Eye (tissue), 1 donor: ENCODE measurements at places on chromosomes 2 and 18.

GRCh38 chr2:217999595-217999959, 3.2 kb downstream of the TNS1 start:
- no peak for DNase-seq

DNA sequence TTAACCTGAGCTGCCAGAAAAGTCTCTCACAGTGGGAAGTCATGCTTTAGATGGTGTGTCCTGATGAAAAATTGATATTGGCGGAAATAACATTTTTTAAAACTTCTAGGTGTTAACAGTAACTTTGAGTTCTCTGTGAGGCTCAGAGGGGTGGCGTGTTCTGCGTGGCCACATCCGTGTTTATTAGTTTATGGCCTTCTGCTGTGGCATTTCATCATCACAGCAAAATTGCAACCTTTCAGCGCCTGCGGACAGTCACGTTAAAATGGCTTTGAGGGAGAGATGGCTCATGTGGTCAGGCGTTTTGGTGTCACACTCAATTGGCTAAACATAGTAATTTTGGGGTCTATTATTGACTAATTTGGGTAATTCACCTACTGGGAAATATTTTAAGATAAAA, 42.4 kb downstream of the KLHL29 start:
- no peak for DNase-seq

DNA sequence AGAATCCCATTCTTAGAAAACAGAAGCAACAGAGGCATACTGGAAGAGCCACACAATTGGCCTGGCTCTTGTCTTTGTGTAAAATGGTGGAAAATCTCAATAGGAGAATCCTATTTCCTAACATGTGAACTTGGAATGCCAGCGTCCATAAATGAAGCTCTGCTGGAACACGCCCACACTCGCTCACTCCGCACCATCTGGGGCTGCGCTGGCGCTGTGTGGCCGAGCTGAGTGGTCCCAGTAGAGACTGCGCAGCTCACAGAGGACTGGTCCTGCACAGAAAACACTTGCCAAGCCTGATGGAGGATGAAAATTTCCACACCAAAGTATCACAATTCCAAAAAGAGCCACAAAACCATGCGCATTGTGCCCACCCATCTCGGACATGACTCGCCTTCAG, 56.2 kb downstream of the PXDN start:
- no peak for DNase-seq

DNA sequence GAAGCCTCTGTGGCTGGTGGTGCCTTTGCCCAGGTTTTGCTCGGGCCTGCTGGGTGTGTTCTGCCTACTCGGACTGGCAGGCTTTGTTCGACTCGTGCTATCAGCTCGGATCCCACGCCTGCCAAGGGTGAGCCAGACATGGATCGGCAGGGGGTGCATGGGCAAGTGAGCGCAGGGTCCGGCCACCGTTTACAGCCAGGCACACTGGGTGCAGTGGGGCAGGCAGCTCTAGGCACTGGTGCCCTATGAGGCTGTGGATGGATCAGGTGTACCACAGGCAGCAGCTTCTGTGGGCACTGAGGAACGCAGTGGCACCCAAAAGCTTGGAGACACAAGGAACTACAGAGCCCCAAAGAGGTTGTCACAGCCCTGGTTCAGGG, 25.6 kb downstream of the MARCHF7 start:
- DNase-seq = no peak

DNA sequence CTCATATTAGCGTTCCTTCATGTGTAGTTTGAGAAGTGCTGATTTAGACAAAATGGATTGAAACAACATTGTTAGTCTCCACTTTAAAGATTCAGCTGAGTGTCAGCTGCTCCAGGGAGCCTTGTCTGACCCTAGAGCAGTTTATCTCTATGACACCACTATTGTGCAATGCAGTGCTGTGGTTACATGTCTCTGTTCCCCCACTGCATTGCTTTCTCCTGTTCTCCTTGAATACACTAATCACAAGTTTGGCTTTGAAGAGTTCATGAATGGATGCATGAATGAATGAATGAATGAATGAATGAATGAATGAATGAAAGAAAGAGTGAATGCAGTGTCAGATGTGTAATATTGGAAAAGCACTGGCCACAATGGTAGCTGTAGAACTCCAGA, 38.3 kb downstream of the GCG start:
- no peak for DNase-seq

- DNase-seq = no peak
Measured at GRCh38 chr2:138949517-138949916, 169.3 kb upstream of the NXPH2 start.

- no peak for DNase-seq
Measured at GRCh38 chr2:144111437-144111836, 408.5 kb downstream of the ZEB2 start.

DNA sequence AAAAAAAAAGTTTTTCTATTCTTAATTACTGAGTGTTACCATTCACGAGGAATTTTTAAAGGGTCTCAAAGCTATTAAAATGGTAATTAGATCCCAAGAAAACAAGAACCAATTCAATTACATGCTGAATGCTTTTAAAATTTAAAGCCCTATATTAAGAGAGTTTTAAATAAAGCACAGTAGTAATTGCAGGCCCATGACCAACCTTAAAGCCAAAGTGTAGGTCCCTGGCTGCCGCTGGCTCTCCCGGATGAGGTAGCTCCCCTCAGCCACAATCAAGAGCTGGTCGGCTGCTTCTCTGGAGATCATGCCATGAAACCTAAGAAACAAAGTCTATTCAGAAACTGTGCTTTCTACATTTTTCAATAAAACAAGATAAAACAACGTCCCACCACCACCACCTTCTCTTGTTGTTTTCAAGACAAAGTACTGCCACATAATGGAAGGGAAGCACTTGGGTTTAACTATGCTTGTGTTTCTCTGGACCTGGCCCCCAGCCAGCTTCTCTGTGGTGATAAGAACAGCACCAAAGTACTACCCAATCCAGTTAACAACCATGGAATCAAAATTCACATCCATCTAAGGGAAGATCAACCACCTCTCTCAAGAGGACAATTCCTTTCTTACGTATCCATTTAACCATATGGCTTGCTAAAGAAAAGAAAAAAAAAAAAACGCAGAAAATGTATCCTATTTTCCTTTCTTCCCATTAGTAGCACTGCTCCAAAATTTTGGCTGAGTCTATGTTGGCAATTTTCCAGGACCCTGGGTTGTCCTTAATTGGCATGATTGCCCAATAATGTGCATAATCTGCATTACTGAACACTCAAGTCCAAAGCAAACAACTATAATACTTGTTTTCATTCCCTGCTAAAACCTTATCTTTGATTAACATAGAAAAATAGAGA, 90.1 kb downstream of the CHN1 start:
- peak; percentile 26 for DNase-seq

GRCh38 chr2:32958821-32959220, 12.1 kb downstream of the LTBP1 start:
- DNase-seq = no peak

- no peak for DNase-seq
Measured at GRCh38 chr2:183059561-183059960, 19.0 kb upstream of the DUSP19 start.

DNA sequence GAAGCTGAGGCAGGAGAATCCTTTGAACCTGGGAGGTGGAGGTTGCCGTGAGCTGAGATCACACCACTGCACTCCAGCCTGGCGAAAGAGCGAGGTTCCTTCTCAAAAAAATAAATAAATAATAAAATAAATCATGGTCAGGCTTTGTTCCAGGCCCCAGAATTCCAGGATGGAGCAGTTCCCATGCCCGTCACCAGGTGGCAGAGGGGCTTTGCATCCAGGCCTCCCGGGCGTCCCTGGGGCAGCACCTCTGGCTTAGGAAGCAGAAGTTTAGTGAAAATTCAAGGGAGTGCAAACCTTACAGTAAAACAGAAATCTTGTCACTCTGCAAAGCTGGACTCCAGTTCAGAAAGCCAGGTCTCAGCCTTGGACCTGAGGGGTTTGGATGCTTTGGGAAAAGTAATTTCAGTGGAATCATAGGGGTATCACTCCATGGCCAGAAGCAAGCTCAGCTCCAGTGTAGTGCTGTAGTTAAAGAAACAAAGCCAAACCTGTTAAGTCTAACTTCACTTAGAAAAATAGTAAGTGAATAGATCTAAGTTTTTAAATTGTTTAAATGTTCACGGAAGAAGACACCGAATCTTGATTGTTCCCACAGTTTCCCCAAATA, 512.7 kb downstream of the CMPK2 start:
- DNase-seq = peak; percentile 78

GRCh38 chr2:177282181-177282641, 17.7 kb upstream of the NFE2L2 start:
- DNase-seq = no peak

GRCh38 chr2:34567128-34567527, 968.0 kb upstream of the FAM98A start:
- DNase-seq = peak; percentile 5

DNA sequence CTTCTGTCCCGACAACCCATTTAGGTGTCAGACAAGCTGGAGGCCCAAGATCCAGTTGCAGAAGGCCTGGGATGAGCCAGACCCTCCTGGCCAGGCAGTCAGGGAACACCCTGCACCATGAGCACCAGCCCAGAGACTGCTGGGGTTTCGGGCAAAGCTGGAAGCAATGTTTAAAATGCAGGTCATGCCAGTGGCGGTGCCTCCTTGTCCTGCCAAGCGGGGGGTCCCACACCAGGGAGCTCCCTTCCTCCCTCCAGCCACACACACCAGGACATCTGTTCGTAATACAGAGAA, 230.2 kb downstream of the ATAD2B start:
- no peak for DNase-seq

DNA sequence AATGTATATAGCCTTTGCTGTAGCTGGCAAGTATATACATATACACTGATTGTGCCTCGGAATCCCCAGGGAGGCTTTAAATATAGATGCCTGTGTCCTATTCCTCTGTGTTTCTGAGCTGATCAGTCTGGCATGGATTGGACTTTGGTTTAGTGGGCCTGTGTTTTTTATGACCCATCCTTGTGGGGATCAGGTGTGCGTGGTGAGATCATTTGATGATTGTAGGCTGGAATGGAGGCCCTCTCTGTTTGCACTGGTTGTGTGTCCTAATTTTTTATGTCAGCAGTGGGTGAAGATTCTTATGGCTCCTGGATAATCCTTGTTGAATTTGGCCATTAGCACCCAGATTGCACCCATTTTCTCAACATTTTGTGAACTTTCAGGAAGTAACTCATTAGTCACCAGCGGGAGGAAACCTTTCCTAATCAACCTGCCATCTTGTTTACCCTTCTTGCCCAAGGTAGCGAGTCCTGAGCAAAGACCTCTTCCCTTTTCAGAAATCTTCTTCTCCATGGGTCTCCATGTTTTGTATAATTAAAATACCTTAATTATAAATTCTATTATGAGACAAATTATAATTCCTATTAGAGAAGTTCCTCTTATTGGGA, 75.8 kb downstream of the UGGT1 start:
- no peak for DNase-seq

GRCh38 chr2:25441353-25441752, 99.6 kb upstream of the DNMT3A start:
- DNase-seq = no peak
